ENCODE measurements at places on chromosomes 1 and 21.
A peak's percentile ranks its signal among the peaks of the same experiment; 100 is the strongest.

GRCh38 chr1:152533327-152533938, 19.2 kb downstream of the CRCT1 start:
- H3K36me3 ChIP-seq: no peaks in the 10 kb centered on the region
- no peak overlapping the region for H3K27ac ChIP-seq
- H3K4me1 ChIP-seq: no peaks in the 10 kb centered on the region
- DNase-seq: no peak
- no peaks in the 10 kb centered on the region for H3K27me3 ChIP-seq
- no peak overlapping the region for H3K4me3 ChIP-seq

DNA sequence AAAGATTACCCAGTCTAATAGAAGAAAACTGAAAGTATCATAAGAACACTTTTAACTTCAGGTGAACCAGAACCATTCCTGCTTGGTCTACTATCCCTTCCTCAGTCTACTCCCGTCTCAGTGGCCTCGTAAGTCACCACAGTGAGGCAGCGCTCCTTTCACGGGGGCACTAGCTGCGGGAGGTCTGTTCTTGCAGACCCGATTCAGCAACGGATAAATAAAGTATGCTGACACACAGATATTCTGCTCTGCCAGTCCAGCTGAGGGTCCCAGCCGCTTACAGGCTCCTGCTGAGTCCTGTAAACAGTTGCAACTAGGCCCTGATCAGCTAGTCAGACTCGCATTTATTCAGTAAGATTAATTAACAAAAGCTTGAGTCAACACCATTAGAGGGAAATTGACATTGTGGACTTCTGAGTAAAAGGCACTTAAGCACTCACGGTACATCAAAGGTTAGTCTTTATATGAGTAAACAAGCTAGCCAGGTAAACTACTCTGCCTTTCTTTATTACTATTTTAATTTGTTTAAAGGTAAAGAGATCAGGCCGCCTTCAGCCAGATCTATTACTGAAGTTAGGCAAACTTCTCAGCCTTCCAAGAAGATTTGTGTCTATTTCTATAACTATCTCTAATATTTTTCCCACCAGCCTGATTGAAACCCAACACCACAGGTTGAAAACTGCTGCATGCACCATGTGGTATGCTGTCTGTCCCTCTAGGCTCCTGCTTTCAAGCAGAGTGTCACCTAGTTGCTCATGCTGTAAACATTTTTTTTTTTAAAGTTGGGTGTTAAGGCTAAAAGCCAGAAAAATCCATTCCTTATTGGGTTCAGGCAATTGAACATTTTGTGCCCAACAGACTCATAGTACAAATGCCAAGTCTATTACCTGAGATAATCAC, 87.7 kb downstream of the INTS7 start:
- no peak overlapping the region for H3K27ac ChIP-seq
- no peak for DNase-seq
- H3K4me3 ChIP-seq: no peak overlapping the region
- no peaks in the 10 kb centered on the region for H3K27me3 ChIP-seq
- H3K4me1 ChIP-seq: no peaks in the 10 kb centered on the region

DNA sequence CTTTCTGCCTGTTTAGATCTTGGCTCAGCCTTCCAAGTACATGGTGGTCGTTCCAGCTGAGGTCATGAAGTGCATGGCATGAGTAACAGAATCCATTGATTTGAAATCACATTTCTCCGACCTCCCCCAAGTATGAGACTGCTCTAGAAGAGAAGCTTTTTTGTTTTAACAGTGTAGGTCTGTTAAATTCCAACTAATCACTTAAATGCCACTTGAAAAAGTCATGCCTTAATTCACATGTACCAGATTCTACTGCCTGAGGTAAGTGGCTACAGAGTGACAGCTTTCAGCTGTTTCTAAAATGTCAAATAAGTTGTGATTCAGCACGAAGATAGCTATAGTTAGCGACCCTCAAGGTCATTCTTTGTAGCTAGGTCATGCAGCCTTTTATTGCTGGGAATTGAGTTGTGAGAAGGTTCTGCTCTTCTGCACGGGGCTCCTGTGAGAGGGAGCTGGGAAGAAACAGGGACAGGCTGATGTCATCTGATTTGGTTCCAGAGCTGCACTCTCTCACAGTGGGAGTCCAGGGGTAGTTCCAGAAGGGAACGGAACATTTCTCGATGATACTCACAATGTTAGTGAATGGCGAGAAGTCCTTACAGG, 112.7 kb downstream of the VPS13D start:
- peaks cover 9% of the 10 kb centered on the region for H3K36me3 ChIP-seq
- no peak overlapping the region for H3K4me3 ChIP-seq
- H3K4me1 ChIP-seq: peaks cover 7% of the 10 kb centered on the region
- H3K27ac ChIP-seq: no peak overlapping the region
- no peaks in the 10 kb centered on the region for H3K27me3 ChIP-seq
- DNase-seq: no peak

- H3K4me1 ChIP-seq: no peaks in the 10 kb centered on the region
- no peaks in the 10 kb centered on the region for H3K36me3 ChIP-seq
- H3K27ac ChIP-seq: no peak overlapping the region
- no peak for DNase-seq
- H3K4me3 ChIP-seq: no peak overlapping the region
These were observed 105.8 kb upstream of the EDN2 start for GRCh38 chr1:41590331-41590730.

DNA sequence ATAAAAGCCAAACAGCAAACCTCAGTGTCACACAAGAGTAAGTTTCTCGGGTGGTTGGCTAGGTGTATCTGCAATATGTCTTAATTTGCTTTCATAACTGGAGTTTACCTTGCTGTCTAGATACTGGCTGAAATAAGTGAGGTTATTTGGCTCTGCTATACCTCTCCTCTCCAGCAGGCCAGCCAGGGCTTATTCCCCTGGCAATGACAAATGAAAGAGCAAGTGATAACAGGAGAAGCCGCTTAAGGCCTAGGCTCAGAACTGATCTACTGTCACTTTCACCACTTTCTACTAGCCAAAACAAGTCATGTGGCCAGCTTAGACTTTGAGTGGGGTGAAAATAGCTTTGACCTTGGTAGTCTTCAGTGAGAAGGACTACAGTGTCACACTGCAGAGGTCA, 4.8 kb upstream of the RPE65 start:
- no peak overlapping the region for H3K27ac ChIP-seq
- no peak overlapping the region for H3K4me3 ChIP-seq
- no peak for DNase-seq
- no peaks in the 10 kb centered on the region for H3K27me3 ChIP-seq
- H3K4me1 ChIP-seq: no peaks in the 10 kb centered on the region

DNA sequence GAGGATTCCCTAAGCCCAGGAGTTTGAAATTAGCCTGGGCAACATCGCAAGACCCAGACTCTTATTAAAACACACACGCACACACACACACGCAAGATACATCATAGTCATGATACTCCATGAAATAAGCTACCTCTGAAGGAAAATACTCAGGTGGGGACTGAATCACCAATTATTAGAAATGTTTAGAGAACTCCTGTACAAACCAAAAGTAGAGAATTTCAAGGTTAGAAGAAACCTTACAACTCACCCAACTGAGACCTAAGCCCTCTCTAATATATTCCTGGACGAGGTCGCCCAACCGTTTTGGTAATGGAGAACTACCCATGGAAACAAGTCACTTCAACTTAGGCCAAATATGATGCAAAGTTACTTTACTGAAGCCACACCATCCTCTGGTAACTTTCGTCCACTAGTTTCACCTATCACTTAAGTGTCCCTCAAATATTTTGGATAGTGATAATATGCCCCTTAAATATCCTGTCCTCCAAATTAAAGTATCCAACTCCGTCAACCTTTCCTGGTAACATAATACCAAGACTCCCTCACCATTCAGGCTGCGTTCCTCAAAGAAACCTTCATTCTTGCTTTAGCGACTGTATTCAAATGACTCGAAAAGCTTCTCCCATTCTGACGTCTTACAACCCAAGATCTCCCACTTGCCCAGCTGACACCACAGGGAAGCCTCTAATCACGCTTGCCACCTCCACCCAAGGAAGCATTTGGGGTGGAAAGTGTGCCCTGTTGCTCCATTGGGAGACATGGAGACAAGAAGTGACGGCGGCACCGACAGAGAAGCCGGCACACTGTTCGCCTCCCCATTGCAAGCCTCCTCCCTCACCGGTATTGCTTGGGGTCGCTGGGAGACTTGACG, 856 bp downstream of the NRDC start:
- H3K36me3 ChIP-seq: no peaks in the 10 kb centered on the region
- H3K4me1 ChIP-seq: peaks cover 28% of the 10 kb centered on the region
- peak overlapping the region; percentile 58 for H3K4me3 ChIP-seq
- H3K27ac ChIP-seq: peak overlapping the region; percentile 91
- no peaks in the 10 kb centered on the region for H3K27me3 ChIP-seq

GRCh38 chr1:88056881-88057280, 627.2 kb upstream of the PKN2 start:
- no peak overlapping the region for H3K27ac ChIP-seq
- H3K36me3 ChIP-seq: no peaks in the 10 kb centered on the region
- no peaks in the 10 kb centered on the region for H3K4me1 ChIP-seq

GRCh38 chr1:173555651-173556305, 47.1 kb downstream of the SLC9C2 start:
- DNase-seq: no peak
- H3K27ac ChIP-seq: no peak overlapping the region
- H3K4me3 ChIP-seq: no peak overlapping the region
- H3K4me1 ChIP-seq: no peaks in the 10 kb centered on the region

DNA sequence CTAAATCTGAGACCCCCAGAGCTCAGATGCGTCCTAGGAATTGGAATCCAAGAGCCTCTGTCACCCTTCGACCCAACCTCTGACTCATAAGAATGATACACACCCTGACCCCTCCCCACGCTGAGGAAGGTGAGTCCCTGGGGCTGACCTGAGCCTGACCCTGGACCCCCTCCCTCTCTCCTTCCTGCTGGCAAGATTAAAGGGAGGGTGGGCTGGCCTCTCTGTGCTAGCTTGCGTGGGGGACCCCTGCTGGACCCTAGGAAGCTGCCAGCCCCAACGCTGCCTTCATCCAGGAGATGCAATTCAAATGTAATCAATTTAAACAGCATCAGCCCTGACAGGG, 627 bp downstream of the PLEKHA6 start:
- H3K36me3 ChIP-seq: no peaks in the 10 kb centered on the region
- no peak overlapping the region for H3K27ac ChIP-seq
- peaks cover 6% of the 10 kb centered on the region for H3K4me1 ChIP-seq
- no peak overlapping the region for H3K4me3 ChIP-seq
- H3K27me3 ChIP-seq: no peaks in the 10 kb centered on the region
- no peak for DNase-seq

DNA sequence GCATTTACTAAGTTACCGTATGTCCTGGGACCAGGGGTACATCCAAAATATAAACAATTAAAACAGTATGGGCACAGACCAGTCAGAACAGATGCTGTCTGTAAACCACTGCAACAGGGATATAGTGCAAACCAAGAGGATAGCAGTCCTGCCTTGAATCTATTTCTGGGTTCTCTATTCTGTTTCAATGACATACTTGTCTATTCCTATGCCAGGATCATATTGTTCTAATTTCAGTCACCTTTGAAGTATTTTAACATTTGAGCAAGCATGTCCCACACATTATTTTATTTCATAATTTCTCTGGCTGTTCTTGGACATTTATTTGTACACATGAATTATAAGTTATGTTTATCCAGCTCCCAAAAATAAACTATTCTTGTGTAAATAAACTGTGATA, 28.2 kb upstream of the SYDE2 start:
- H3K27me3 ChIP-seq: no peaks in the 10 kb centered on the region
- no peak for DNase-seq
- no peaks in the 10 kb centered on the region for H3K36me3 ChIP-seq
- H3K27ac ChIP-seq: no peak overlapping the region
- H3K4me3 ChIP-seq: no peak overlapping the region
- H3K4me1 ChIP-seq: no peaks in the 10 kb centered on the region

- no peaks in the 10 kb centered on the region for H3K27me3 ChIP-seq
- H3K36me3 ChIP-seq: no peaks in the 10 kb centered on the region
- H3K4me1 ChIP-seq: no peaks in the 10 kb centered on the region
- DNase-seq: no peak
- H3K4me3 ChIP-seq: no peak overlapping the region
These were observed 89.0 kb upstream of the BCAR3 start for GRCh38 chr1:93770640-93771039.

- H3K4me1 ChIP-seq: peaks cover 21% of the 10 kb centered on the region
- no peaks in the 10 kb centered on the region for H3K27me3 ChIP-seq
- no peak overlapping the region for H3K4me3 ChIP-seq
- H3K27ac ChIP-seq: peak overlapping the region; percentile 38
- peak; percentile 55 for DNase-seq
These were observed 809 bp downstream of the SYT11 start for GRCh38 chr1:155859881-155860871.

DNA sequence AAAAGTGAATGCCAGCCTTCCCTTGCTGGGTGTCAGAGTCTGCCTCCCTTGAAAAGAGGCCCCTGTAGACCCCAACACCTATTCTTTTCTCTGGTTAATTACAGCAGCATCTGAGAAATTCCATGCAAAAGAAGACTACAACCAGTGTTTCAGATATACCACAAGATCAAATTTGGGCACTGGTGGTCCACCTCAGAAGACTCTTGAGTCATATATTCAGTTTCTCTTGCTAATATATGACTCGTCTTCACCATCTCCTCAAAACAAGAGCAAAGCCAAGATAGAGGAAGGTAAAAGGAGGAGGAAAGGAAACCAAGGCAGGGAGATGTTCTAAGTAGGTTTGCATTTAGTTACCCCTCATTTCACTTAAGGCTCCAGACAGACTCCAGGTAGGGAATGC, 259.9 kb downstream of the ZNF648 start:
- H3K4me3 ChIP-seq: no peak overlapping the region
- H3K27me3 ChIP-seq: no peaks in the 10 kb centered on the region
- H3K27ac ChIP-seq: no peak overlapping the region
- DNase-seq: no peak

DNA sequence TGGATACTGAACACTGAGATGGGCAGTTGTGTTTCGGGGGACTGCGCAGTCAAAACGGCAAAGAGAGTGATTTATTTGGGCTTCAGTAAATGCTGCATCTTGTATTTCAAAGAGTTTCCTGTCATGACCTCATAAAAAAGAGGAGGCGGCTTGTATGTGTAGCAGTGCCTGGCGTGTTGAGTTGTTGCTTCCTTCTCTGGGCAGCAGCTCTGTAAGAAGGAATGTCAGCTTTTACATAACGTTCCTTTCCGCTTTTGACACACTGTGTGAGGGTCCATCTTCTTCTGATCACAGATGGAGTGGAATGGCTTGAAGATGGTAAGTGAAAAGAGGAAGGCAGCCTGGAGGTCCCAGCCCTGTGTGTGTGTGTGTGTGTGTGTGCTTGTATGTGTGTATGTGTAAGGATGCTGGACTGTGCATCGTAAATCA, 941 bp downstream of the ELAVL4 start:
- no peak for DNase-seq
- peaks cover 6% of the 10 kb centered on the region for H3K27me3 ChIP-seq
- no peaks in the 10 kb centered on the region for H3K4me1 ChIP-seq
- H3K27ac ChIP-seq: no peak overlapping the region
- no peaks in the 10 kb centered on the region for H3K36me3 ChIP-seq
- H3K4me3 ChIP-seq: no peak overlapping the region

GRCh38 chr1:235051521-235051920, 77.1 kb downstream of the TOMM20 start:
- no peaks in the 10 kb centered on the region for H3K27me3 ChIP-seq
- H3K4me1 ChIP-seq: no peaks in the 10 kb centered on the region
- no peak overlapping the region for H3K27ac ChIP-seq
- H3K4me3 ChIP-seq: no peak overlapping the region
- H3K36me3 ChIP-seq: no peaks in the 10 kb centered on the region

GRCh38 chr1:207025146-207025880, 7.2 kb downstream of the C1orf116 start:
- H3K27ac ChIP-seq: no peak overlapping the region
- no peak overlapping the region for H3K4me3 ChIP-seq

GRCh38 chr1:81007024-81007423, 793.7 kb upstream of the ADGRL2 start:
- no peak overlapping the region for H3K4me3 ChIP-seq
- H3K4me1 ChIP-seq: no peaks in the 10 kb centered on the region
- no peaks in the 10 kb centered on the region for H3K27me3 ChIP-seq
- DNase-seq: no peak
